ENCODE measurements at places on chromosomes 2 and 18.
A peak's percentile ranks its signal among the peaks of the same experiment; 100 is the strongest.

DNA sequence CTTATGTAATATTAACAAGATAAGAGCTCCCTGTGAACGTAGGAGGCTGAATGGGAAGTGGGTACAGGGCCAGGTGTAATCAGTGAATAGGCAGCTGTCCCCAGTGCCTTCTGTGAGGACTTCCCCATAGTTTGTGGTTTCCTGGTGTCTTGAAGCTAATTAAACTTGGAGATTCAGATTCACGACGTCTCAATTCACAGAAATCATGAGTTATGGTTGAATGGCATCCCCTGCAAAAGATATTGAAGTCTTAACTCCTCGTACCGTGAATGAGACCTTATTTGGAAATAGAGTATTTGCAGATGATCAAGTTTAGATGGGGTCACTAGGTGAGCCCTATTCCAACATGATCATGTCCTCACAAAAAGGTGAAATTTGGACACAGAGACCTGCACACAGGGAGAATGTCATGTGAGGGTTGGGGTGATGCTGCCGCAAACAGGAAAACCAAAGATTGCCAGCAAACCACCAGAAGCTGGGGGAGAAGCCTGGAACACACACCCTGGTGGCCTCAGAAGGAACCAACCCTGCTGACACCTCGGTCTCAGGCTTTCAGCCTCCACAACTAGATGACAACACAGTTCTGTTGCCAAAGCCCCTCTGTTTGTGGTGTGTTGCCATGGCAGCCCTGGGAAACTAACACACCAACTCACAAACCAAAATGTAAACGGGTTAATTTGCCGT, 13.2 kb downstream of the ARL4C start:
- DNase-seq = peak; percentile 72

GRCh38 chr2:186129767-186130581, 356.1 kb upstream of the ZC3H15 start:
- DNase-seq = no peak

DNA sequence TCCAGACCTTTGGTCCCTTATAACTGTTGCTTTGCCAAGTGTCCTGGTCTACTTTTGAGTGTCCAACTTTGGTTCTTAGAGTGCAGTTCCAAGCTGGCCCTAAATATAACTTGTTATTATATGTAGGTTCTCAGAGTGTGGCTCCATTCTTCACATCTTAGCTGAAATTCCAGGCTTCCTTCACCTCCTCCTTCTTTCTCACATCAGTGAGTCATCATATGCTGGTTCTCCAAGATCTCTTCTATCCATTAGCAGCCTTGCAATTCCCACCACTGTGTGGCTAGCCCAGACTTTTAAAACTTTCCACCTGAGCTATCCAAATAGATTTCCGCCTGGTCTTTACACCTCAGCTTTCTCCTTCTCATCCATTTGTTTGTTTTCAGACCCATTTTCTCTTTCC, 12.6 kb upstream of the CXCR4 start:
- DNase-seq = no peak

DNA sequence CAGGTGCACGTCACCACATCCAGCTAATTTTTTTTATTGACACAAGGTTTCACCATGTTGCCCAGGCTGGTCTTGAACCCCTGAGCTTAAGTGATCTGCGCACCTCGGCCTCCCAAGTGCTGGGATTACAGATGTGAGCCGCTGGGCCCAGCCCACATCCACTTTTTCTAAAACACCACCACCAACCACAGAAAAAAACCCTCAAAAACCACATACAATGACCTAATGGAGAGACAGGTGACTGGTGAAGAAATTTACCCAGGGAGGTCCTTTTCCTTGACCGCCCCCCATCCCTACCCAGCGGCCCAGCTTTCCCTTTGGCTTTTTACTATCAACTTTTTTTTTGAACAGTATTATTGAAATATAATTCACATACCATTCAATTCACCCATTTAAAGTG, 47.9 kb downstream of the CACNB4 start:
- no peak for DNase-seq

- no peak for DNase-seq
Measured at GRCh38 chr18:75231053-75231406, 20.4 kb downstream of the TSHZ1 start.

DNA sequence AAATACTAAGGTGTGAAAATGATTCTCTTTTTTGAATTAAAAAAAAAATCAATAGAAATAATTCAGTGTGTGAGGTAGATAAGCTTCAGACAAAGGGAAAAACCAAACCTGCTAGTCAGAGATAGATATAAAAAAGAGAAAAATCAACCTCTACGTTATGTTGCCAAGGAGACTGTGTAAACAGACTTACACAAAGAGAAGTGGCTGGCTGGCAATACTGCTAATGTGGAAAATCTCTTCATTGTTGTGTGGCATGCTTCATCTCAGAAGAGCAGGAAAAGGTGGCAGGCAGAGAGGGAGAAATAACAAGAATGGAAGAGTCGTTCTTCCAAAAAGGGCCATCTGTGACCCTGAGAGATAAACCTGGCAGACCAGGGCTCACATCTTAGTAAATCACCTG, 200.8 kb downstream of the SLC8A1 start:
- DNase-seq = no peak

DNA sequence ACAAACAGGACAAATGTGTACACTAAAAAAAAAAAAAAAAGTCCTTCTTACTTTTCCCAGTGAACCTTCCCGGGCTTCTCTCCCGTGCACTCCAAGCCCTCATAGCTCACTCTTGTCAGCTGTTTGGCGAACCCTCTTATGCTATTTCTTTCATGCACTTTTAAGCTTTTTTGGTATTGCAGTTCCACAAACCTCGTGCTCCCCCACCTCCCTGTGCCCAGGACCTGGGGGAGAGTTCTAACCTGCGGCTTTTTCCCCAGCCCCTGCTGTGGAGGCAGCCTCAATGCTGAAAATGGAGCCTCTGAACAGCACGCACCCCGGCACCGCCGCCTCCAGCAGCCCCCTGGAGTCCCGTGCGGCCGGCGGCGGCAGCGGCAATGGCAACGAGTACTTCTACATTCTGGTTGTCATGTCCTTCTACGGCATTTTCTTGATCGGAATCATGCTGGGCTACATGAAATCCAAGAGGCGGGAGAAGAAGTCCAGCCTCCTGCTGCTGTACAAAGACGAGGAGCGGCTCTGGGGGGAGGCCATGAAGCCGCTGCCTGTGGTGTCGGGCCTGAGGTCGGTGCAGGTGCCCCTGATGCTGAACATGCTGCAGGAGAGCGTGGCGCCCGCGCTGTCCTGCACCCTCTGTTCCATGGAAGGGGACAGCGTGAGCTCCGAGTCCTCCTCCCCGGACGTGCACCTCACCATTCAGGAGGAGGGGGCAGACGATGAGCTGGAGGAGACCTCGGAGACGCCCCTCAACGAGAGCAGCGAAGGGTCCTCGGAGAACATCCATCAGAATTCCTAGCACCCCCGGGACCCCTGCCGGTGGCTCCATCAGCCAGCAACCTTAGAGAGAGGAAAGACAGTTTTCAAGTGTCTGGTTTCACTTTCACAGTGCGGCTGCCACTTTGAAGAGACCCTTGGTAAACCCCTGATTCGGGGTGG, 826 bp downstream of the KCNE4 start:
- DNase-seq = no peak

- peak; percentile 83 for DNase-seq
Measured at GRCh38 chr2:68465081-68465916, 1.8 kb downstream of the FBXO48 start.

- DNase-seq = no peak
Measured at GRCh38 chr2:231117922-231118613, 6.8 kb downstream of the HTR2B start.

GRCh38 chr2:71734620-71735019, 281.3 kb downstream of the DYSF start:
- no peak for DNase-seq

GRCh38 chr18:75773618-75774017, 346.1 kb upstream of the SMIM21 start:
- DNase-seq = no peak

GRCh38 chr18:44856157-44856556, 175.5 kb downstream of the SETBP1 start:
- DNase-seq = no peak

- no peak for DNase-seq
Measured at GRCh38 chr18:48543228-48543627, 4.4 kb downstream of the CTIF start.

GRCh38 chr2:241110607-241111439, 8.7 kb upstream of the MTERF4 start:
- no peak for DNase-seq

DNA sequence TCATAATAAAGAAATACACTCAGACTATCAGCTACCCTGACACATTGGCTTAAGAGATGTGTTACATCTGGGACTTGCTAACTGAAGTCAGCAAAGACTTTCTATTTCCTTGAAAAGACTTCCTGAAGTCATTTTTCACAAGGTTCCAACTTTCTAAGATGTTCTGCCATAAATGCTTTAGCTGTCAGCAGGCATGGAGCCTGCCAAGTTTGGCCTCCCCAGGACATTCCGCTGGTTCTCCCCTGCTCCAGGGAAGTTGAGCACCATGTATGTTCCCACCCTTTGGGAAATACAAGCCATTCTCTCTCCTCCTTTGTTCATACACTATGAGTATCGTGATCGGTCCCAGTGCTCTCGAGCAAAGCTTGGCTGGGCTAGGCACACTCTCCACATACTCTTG, 202.7 kb upstream of the CCDC68 start:
- DNase-seq = no peak

DNA sequence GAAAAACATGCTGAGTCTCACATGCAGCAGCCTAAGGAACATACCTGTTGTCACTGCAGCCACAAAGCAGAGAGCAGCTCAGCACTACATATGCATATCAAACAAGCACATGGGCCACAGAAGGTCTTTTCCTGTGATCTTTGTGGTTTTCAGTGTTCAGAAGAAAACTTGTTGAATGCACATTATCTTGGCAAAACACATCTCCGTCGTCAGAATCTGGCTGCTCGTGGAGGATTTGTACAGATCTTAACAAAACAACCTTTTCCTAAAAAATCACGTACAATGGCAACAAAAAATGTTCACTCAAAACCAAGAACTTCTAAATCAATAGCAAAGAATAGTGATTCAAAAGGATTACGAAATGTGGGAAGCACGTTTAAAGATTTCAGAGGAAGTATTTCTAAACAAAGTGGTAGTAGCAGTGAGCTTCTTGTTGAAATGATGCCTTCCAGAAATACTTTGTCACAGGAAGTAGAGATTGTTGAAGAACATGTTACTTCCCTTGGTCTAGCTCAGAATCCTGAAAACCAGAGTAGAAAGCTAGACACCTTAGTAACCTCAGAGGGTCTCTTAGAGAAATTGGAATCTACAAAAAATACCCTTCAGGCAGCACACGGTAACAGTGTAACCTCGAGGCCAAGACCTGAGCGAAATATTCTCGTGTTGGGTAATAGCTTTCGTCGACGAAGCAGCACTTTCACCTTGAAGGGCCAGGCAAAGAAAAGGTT, 34.1 kb downstream of the ZNF407 start:
- no peak for DNase-seq

DNA sequence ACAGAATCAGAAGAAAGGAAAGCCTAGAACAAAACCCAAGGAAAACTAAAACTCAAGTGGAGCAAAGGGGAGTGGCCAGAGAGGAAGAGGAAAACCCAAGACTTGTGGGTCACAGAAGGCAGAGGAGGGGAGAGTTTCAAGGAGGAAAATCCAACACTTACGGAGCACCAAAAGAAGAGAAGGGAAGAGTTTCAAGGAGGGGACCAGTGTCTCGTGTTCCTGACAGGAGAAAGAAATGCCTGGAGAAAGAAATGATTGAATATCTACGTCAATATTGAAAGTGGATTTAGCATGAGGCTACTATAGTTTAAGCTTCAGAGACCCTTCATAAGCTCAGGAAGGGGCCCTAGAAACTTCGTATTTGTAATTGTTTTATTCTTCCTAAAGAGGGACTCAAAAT, 1.4 kb upstream of the MFSD6 start:
- no peak for DNase-seq

DNA sequence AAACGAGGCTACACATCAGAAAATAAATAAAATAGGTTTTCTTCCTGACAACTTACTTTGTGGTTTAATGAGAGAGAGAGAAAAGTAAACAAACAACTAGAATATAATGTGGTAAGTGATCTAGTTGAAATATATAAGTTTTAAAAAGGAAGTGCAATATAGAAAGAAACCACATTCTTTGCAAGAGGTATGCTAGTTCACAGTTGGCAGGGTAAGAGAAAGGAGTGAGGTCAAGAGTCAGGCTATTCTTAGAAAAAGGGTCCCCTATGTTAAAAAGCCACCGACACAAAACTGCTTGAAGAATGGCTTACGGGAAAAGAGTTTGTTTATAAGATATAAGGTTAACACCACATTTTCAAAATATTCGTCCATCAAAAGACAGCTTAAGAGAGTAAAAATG, 462.1 kb downstream of the ERBB4 start:
- no peak for DNase-seq

DNA sequence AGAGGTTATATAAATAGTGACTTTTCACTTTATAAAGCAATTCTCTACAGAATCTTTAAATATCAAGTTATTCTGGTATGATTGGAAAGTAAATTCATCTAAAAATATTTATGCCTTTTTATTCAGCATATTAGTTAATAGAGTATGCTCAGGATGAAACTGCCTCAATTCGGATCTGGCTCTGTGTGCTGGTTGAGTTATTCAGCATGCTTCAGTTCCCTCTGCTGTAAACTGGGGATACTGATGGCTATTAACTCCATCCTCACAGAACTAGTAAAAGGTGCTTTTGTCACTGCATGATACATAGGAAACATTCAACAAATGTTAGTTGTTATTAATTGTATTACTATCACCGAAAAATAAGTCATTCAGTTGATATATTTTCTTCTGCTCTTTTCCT, 250.3 kb downstream of the NRXN1 start:
- DNase-seq = no peak

- DNase-seq = no peak
Measured at GRCh38 chr2:189312211-189312610, 129.1 kb upstream of the WDR75 start.

DNA sequence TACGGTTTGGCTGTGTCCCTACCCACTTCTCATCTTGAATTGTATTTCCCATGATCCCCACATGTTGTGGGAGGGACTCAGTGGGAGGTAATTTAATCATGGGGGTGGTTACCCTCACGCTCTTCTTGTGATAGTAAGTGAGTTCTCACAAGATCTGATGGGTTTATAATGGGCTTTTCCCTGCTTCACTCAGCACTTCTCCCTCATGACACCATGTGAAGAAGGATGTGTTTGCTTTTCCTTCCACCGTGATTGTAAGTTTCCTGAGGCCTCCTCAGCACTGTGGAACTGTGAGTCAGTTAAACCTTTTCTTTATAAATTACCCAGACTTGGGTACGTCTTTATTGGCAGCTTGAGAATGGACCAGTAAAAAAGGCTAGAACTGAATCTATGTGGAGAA, 750.0 kb upstream of the ID2 start:
- no peak for DNase-seq

DNA sequence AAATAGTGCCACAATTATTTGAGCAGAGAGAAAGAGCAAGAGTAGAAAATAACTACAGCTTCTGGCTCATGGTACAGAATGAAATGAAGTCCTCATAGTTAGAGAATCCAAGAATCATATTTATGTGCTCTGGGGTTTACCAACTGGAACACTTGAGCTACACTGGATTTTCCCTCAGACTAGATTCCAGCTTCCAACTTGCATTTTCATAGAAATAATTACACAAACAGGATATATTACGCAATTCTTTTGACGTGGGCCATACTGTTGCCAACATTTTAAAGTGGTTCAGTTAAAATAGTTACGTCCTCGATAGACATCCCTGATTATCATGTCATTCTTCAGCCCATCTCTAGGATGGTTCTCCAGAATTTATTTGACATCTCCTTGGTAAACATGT, 129.2 kb downstream of the ETAA1 start:
- DNase-seq = no peak
